ENCODE measurements at places on chromosomes 16 and 17.

- no peak for DNase-seq
These were observed 173.8 kb downstream of the C16orf78 start for GRCh38 chr16:49547448-49547847.

DNA sequence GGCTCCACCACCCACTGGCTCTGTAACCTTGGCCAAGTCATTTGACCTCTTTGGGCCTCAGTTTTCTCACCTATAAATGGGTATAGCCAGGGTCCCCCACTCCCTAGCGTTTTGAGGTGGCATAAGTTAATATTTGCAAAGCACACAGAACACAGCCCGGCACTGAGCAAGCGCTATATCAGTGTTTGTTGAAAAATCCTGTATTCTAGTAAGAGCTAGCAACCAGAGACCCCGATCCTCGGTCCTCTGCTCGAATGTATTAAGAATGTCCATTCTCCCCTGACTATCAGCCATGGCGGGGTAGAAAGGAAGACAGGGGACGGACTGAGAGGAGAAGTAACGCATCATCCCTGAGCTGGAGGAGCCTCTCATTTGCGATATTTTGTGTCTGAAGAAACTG is 131.2 kb downstream of the IRF8 start:
- DNase-seq = no peak

- no peak for DNase-seq
These were observed 1.4 kb downstream of the MFAP4 start for GRCh38 chr17:19385521-19385983.

GRCh38 chr16:70396246-70396904 is 42.5 kb downstream of the ST3GAL2 start:
- DNase-seq = peak; percentile 5

GRCh38 chr16:52787709-52788108 is 240.8 kb upstream of the TOX3 start:
- DNase-seq = no peak

Measured in GF-D8 (cell line).